ENCODE measurements at places on chromosomes 3 and 15. TPM values are rescaled to one million over a fixed set of nuclear protein-coding genes. Genes with fewer than 3 reads are reported as not detected.

DNA sequence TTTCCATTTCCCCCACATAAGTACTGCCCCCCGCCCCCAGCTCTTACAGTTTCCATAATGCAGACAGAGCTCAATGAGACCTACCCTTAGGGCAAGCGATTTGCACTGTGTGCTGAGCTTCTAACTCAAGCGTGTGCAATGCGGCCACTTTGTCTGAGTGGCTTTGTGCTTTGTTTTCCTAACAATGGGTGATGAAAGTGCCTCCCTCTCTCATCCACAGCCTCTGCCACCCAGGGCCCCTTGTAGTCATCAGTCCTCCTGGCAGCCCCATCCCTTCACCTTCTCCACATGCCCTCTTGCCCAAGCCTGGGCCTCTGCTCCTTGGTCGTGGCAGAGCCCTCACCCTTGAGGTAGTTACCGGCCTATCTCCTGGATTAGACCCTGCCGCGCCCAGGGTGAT lies 17.2 kb downstream of the DAPK2 start:
- peaks cover 11% of the 10 kb centered on the region for H3K4me1 ChIP-seq
- H3K4me3 ChIP-seq: no peak overlapping the region
- H3K36me3 ChIP-seq: no peaks in the 10 kb centered on the region
- no peaks in the 10 kb centered on the region for H3K27me3 ChIP-seq

The XIRP1 gene
- total RNA-seq: not detected

- no peaks in the 10 kb centered on the region for H3K36me3 ChIP-seq
- no peaks in the 10 kb centered on the region for H3K27me3 ChIP-seq
- no peak for DNase-seq
- H3K4me1 ChIP-seq: no peaks in the 10 kb centered on the region
- H3K27ac ChIP-seq: no peak overlapping the region
These were observed 260.5 kb downstream of the PTPRG start for GRCh38 chr3:61821823-61822251.

DNA sequence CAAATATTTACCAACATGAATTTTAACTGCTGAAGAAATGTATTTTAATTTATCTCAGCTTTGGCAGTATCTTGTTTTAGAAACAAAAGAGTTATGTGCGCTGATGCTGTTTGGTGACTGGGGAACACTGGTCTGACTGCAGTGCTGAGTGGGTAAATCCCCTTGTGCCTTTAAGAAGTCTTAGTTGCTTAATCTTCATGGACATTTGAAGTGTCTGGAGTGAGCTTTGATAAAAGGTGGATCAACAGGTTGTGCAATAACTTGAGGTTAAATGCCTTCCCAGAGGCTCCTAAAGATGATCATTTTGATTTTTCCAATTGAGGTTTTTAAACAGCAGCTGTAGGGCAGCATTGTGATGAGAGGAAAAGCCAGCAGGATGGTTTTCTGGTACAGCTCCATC lies 68.7 kb downstream of the TP63 start:
- no peak for DNase-seq
- H3K4me3 ChIP-seq: no peak overlapping the region
- peaks cover 1% of the 10 kb centered on the region for H3K36me3 ChIP-seq
- no peak overlapping the region for H3K27ac ChIP-seq
- H3K27me3 ChIP-seq: peaks cover 5% of the 10 kb centered on the region
